ENCODE measurements at places on chromosomes 3 and 15. TPM values are rescaled to one million over a fixed set of nuclear protein-coding genes. Genes with fewer than 3 reads are reported as not detected.

Gene TRPM1
- total RNA-seq, result not detected

Gene A4GNT
- not detected for total RNA-seq

Gene CLDN11
- 37.5 TPM for total RNA-seq

Gene NPAP1
- total RNA-seq, result 0.14 TPM

Gene GADL1
- not detected for total RNA-seq

Gene CHSY1
- total RNA-seq, result 38.1 TPM

Gene MESP1
- total RNA-seq, result 0.32 TPM

Gene GOLGA6D
- total RNA-seq, result 0.21 TPM

Gene COLQ
- total RNA-seq, result 7.3 TPM

Data from endodermal cell (in vitro differentiated cells).